Fibroblast of skin of left quadriceps (primary cell): ENCODE measurements at places on chromosomes 4 and X.

DNA sequence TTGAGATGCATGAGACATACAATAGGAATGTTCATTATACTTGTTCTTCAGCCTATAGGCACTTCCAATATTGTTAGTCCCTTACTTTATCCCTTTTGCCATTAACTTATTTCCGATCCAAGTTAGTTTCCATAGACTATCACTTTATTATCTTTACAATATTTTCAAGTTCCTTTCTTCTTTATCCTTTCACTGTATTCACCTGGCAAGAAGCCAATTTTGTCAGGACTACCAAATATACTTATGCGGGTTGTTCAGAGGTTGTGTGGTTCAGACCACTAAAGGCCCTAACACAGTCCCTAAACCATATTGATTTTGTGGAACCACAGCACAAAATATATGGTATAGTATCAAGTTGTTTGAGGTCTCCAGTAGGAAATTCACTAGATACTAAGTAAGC is 245.0 kb upstream of the HTR2C start:
- DNase-seq = no peak

- no peak for DNase-seq
Measured at GRCh38 chr4:77801260-77801608, 17.9 kb downstream of the CNOT6L start.

DNA sequence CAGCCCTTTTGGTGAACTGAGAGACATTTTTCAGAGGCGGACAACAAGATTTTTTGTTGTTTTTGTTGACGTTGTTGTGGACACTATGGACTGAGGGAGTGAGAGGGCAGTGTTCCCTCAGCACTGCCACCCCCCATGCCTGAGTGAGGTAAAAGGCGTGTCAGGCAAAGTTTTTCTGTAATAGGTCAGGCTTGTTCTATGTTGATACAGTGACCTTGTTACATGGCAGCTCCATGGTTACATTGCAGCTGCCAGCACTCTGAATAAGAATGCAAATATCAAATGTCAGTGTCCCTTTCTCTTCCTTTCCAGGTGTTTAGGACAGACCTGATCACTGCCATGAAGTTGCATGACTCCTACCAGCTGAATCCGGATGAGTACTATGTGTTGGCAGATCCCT is 36.6 kb downstream of the JADE1 start:
- no peak for DNase-seq

- peak; percentile 10 for DNase-seq
Measured at GRCh38 chr4:144687466-144687865, 41.5 kb downstream of the HHIP start.

GRCh38 chrX:107729558-107730297 is 45.9 kb downstream of the TSC22D3 start:
- no peak for DNase-seq

GRCh38 chrX:47093248-47093647 is 15.0 kb downstream of the RGN start:
- peak; percentile 3 for DNase-seq

DNA sequence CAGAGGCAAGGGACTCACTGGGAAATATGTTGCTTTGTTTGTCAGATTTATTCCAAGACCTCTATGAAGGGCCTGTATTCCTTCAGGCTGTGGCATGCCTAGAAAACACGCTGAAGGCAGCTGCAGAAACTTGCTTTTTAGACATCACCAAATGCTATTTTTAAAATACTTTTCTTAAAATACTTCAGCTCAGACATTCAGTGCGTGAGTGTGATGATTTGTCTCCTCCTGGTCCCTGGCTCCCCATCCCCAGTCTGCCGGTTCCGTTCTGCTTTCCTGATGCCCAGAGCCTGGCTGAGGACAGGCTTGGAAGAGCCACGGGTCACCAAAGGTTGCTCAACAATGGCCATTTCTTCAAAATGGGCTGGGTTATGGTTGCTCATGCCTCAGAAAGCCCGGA is 55.0 kb downstream of the PSAPL1 start:
- DNase-seq = no peak

GRCh38 chr4:135338181-135338580 is 1136.6 kb upstream of the PABPC4L start:
- DNase-seq = no peak

DNA sequence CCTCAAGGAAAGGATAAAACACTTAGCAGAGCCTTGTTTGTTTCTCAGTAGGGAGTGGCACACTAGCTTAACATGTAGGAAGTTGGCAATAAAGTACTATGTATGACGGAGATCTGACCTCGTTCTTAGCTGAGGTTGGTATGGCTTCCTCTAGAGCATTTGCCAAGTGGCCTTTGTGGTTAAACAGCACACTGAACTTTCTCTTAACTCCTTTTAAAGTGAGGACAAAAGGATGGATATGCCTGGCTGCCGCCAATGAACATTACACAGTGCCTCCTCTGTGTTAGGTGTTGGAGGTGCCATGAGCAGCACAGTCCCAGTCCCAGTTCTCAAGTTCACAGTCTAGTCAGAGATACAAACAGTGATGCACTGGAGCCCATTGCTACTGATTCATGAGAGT is 54.4 kb downstream of the VGLL1 start:
- no peak for DNase-seq

DNA sequence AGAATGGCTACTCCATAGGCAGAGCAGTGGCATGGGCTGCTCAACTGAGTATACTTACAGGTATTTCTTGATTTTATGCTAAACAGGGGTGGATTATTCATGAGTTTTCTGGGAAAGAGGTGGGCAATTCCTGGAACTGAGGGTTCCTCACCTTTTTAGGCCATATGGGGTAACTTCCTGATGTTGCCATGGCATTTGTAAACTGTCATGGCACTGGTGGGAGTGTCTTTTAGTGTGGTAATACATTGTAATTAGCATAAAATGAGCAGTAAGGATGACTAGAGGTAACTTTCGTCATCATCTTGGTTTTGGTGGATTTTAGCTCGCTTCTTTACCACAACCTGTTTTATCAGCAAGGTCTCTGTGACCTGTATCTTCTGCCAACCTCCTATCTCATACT is 48.2 kb upstream of the HPSE start:
- DNase-seq = no peak

DNA sequence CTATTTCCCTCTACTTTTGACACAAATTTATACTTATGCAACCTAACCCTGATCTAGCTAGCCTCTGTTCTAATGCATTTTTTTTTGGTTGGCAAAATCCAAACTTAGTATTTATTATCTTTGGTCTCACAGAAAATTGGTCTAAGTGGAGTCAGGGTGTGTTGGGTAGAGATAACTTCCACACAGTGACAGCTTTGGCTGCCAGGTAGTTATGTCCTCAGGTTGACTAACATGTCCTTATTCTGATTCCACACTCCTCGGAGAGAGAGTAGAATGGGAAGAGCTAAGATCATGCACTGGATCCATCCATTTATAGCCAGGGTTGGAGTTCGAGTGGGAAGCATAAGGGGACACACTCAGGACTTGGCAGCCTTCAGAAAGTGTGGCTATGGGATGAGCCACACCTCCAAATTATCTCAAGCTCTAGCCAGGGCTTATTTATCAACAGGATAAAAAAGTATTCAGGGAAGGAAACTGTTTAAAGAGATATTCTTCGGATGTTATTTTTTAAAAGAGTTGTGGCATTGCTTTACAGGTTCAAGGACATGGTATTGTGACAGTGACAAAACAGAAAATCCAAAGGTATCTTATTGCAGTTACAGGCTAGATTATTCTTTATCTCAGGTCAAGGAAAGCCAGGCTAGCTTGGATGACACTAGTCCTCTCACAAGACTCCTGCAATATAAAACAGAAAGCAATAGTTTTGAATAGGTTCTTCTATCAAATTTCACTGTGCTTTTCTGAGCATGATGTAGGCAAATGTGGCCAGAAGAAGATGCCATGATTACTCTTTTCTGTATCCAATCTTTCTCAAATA is 51.5 kb downstream of the NPY1R start:
- no peak for DNase-seq

DNA sequence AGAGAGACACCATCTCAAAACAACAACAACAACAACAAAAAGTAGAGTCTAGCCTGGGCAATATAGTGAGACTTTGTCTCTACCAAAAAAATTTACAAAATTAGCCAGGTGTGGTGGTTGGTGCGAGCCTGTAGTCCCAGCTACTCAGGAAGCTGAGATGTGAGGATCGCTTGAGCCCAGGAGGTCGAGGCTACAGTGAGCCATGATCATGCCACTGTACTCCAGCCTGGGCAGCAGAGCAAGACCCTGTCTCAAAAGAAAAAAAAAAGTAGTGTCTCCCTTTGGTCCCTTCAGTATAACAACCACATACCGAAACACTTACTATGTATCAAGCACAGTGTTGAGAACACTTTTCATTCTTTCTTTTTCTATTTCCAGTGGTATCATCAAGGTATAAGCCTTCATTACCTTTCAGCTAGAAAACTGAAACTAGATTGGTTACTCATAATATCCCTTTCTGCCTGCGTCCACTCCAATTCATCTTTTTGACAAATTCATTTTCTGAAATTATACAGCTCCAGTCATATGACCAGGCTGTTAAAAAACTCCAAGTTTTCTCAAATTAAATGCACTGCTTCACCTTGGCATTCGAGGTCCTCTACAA is 54.1 kb downstream of the RPS6KA3 start:
- no peak for DNase-seq

DNA sequence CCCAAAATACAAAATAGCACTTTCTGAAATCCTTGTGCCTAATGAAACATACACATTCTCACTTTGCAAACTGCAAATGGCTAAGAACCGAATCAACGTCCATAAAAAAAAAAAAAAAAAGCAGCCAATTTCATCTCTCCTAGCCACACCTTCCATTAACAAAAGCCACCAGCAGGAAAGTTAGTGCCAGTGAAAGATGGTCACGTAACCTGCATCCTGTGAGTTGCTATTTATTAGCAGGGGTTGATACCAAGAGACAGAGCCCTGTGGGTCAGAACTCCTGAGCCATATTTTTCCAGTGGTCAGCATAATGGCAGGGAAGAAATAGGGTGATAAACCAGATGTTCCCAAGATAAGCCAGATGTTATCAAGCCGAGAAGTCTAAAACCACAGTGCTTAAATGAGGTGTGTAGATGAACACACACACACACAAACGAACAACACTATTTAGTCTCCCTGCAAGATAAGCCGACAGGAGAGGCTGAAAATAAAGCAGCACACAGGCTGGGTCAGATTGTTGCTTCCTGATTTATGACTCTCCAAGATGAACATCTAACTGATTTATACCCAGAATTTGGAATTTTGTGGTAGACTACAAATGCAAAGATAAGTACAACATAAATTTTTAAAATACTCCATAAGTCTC is 11.5 kb downstream of the PPARGC1A start:
- no peak for DNase-seq

- DNase-seq = no peak
Measured at GRCh38 chr4:147833254-147833653, 101.4 kb downstream of the ARHGAP10 start.

DNA sequence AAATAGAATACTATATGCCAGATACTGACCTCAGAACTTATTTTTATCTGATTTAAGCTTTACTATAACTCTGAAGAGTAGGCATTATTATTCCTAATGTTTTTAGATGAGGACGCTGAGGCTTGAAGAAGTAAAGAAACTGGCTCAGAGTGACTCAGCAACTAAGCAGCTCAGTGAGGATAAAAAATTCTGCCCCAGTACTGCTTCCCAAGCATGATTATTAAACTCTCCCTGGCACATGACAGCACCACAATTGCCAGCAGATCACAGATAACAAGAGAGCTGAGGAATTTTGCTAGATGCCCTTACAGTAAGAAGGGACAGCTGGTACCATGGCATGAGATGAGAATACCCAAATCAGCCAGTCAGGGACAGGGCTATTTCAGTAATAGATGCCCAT is 219.4 kb downstream of the NKX6-1 start:
- no peak for DNase-seq

- DNase-seq = no peak
Measured at GRCh38 chr4:146470604-146471003, 51.1 kb downstream of the SLC10A7 start.

DNA sequence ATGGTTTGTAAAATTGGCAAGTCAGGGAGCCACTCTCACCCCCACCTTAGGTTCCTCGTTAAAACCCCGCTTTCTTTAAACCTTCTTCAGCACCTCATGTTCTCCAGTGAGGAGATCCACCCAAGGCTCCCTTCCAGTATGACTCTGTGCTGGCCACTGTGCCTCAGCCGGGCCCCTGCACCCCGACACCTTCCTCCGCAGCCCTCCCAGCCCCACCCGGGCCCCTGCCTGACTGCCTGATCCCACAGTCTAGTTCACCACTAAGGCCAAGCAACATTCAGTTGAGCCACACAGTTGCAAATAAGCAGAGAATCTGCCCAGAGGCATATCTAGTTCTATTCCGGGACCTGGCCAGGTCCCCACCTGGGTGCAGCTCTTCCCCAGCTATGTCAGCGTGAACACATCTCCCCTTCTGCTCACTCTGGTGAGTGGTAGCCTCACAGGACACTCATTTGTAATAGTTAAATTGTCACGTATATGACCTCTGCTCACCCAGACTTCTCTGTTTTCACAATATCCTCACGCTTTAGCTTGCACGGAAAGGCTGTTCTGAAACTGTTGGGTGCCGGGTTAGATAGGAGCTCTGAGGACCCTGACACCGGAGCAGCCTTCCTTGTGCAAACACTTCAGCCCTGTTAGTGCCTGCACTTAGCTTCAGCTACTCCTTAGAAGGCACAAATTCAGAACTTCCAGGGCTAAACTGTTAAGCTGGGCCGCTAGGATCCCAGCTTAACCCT is 146.8 kb downstream of the DCTD start:
- DNase-seq = no peak

DNA sequence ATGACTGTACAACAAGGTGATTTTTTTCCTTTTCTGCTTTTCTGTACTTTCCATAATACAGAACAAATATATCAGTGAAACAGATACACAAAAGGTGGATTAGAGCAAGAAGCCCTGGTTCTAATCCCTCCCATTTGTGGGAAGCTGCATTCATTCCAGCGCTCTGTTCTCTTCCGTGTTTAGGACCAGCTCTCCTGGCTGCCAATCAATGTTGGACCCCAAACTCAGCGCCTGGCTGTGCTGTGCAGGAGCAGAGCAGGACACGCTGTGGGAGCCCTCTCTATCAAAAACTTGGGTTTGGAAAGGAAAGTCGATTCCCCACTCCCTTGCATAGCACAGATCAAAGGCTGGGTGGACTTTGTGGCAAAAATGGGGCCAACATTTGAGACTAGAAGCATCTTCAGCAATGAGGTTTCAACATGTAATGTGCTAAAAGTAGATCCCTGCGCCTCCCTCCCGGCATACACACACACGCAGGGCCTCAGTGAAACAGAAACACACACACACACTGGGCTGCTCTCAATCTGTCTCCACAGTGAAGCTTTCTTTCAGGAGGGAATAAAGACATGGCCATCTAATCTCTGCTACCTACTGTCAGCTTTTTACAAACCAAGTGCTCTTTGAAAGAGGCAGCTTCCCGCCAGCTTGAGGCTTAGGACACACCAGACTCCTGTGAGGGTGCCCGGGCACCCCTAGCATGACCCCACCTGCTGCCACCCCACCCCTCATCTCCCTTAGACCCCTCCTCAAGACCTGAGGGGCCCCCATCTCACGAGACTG is 12.2 kb downstream of the WDR1 start:
- no peak for DNase-seq

DNA sequence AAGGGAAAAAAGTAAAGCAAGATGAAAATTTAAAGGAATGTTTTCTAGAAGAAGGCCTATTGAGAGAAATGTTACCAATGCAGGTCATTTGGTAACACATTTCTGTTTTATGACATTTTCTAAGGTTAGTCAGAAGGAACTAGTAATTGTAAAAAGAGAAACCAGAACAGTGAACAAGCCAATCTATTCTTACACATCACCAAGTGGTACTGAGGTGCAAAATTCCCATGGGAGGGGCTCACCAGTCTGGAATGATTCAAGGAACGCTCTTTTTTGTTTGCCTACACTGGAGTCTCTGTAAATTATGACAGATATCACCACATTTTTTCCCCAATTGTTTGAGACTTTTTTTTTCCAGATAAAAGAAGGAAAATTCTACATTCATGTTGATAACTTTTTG is 404.7 kb upstream of the CNKSR2 start:
- no peak for DNase-seq
